ENCODE measurements at places on chromosomes 2 and 18. TPM values are rescaled to one million over a fixed set of nuclear protein-coding genes. Genes with fewer than 3 reads are reported as not detected.
A peak's percentile ranks its signal among the peaks of the same experiment; 100 is the strongest.

FRZB gene
- 5.5 TPM for total RNA-seq

DNA sequence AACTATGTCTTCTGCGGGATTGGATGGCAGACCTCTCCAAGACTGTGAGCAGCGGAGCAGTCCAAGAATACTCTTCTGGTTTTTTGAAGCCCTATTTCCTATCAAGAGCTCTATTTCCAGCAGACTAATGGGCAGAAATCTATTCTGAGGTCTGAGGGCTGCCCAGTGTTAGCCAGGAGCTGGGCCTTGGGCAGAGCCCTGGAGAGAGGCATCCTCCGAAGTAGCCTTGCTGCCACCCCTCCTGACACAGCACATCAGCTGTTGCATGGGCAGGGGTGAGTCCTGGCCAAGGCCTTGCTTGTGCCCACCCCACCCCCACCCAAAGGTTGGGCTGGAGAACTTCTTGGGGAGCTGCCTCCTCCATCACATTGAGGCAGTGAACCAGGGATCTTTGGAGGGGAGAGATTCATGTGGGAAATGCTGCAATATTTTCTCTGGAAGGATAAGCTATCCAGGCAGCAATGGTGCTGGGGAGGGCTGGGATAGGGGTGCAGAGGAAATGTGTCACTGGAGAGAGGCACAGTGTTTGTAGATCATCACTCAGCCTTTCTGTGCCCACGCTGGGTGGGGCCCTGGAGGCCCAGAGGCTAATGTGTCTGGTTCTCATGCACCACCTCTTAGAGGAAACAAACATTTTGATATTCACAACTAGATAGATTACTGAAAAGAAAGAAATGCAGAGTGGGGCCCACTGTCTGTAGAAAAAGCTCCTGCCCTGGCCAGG is 104.7 kb downstream of the VSNL1 start:
- no peaks in the 10 kb centered on the region for H3K36me3 ChIP-seq
- no peak overlapping the region for H3K27ac ChIP-seq
- no peak for DNase-seq
- no peaks in the 10 kb centered on the region for H3K27me3 ChIP-seq

- H3K4me1 ChIP-seq: peaks cover 1% of the 10 kb centered on the region
- H3K27me3 ChIP-seq: no peaks in the 10 kb centered on the region
- H3K4me3 ChIP-seq: no peak overlapping the region
- DNase-seq: no peak
- no peak overlapping the region for H3K27ac ChIP-seq
These were observed 151.5 kb upstream of the COPS8 start for GRCh38 chr2:236934166-236934565.

GRCh38 chr2:236045251-236046235 is 122.6 kb downstream of the GBX2 start:
- H3K4me3 ChIP-seq: no peak overlapping the region
- H3K27me3 ChIP-seq: no peaks in the 10 kb centered on the region
- H3K36me3 ChIP-seq: no peaks in the 10 kb centered on the region
- no peak for DNase-seq
- no peaks in the 10 kb centered on the region for H3K4me1 ChIP-seq

TOGARAM2 gene
- 23.5 TPM for total RNA-seq

DNA sequence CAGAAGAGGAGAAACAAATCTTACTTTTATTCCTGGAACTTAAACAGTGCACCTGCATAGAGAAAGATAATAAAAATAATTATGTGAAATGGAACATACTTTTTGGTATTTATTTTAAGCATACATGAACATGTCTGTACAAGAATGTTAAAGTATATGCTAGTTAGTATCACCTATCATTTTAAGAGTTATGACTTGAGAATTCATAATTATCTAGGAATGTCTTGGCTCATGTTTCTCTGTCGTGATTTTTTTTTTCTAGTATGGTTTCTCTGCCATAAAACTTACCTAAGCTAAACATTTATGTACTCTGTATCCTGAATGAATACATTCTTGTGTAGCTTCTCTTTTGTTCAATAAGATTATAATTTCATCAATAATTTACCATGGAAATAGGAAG is 4.2 kb downstream of the SERPINB7 start:
- no peaks in the 10 kb centered on the region for H3K27me3 ChIP-seq
- H3K4me1 ChIP-seq: no peaks in the 10 kb centered on the region
- no peak overlapping the region for H3K4me3 ChIP-seq
- no peak for DNase-seq

DNA sequence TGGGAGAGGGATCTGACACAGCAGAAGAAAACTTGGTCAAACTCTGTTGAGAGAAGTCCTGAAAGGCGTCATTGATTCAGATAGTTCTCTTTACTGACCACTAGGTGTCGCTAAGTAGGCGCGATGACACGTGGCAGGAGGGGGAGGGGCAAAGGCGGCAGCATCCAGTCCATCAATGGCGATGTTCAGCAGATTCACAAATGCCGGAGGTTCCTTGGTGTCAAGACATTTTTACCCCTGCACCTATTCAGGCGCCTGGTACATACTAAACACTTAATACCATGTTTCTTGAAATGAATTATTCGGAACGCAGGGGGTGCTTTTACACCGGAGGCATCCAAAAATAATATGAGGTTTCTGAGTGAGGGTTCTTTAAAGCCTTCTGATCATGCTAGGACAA is 3.0 kb upstream of the PLEK start:
- no peaks in the 10 kb centered on the region for H3K36me3 ChIP-seq
- H3K27ac ChIP-seq: no peak overlapping the region
- H3K27me3 ChIP-seq: no peaks in the 10 kb centered on the region
- no peak overlapping the region for H3K4me3 ChIP-seq
- H3K4me1 ChIP-seq: no peaks in the 10 kb centered on the region

LRP1B gene
- total RNA-seq: not detected

DNA sequence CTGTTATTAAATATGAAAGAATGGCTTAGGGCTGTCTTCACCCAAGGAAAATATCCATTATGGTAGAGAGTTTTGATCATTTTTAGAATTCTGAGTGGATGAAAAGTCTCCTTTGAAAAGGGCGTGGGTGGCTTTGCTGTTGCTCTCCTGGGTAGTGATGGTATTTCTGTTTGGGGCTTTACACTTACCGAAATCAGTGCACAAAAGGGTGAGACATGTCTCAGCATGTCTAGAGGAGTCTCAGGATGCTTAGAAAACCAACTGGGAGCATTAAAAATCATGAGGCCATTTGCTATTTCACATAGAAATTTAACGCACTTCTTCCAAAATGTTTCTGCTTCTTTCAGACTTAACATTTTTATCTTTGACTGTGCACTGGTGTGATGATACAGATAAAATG is 49.6 kb downstream of the ZCCHC2 start:
- no peak overlapping the region for H3K4me3 ChIP-seq
- no peak for DNase-seq
- no peaks in the 10 kb centered on the region for H3K27me3 ChIP-seq
- H3K36me3 ChIP-seq: peaks cover 100% of the 10 kb centered on the region
- H3K4me1 ChIP-seq: no peaks in the 10 kb centered on the region

UBR3 gene
- total RNA-seq: 110 TPM

DNA sequence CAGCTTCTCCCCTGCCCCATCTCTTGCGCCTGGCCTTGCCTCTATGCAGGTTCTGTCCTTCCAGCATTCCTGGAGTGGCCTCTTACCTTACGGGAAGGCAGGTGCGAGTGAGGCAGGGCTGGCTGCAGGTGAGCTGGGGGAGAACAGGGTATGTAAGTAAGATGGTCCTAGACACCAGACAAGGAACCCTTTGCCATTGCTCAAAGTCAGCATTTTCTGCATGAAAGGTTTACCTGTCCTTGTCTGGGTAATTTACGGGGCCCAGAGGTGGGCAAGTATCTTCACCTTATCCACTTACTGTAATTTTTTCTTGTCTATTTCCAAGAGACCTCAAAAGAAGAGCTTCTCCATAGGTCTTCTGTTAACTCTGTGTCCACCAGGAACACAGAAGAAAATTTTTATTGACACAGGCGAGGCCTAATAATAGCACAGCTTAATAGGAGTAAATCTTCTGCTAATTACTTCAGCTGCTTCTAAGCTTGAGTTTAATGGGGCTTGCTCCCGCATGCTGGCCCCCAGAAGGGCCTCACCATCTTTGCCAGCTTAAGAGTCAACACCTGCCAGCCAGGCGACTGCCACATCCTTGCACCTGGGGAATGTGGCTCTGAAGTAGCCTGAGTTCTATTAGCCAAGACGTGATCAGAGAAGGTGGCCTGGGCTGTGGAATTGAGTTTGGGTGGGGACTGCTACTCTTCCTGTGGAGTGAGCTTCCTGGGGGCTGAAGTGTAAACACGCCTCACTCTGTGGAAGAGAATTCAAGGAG is 27.1 kb downstream of the PCARE start:
- H3K4me3 ChIP-seq: no peak overlapping the region
- H3K27ac ChIP-seq: no peak overlapping the region
- no peaks in the 10 kb centered on the region for H3K27me3 ChIP-seq

DNA sequence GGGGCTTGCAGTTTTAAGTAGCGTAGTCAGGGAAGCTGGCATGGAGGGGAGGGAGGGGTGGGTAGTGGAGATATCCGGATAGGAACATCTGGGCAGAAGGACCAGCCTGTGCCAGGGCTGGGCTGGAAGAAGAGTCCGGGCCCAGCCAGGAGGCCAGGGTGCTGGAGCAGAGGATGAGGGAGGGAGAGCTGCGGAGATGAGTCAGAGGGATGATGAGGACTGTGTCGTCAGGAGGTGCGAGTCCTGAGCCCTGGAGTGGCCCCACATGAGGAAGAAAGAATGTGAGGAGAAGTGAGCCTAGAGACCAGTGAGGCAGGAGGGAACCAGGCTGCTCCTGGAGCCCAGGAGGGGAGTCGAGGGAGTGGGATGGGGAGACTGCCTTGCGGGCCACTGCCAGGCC is 82.4 kb downstream of the CTIF start:
- H3K4me3 ChIP-seq: no peak overlapping the region
- peaks cover 13% of the 10 kb centered on the region for H3K4me1 ChIP-seq
- no peaks in the 10 kb centered on the region for H3K27me3 ChIP-seq
- H3K36me3 ChIP-seq: peaks cover 17% of the 10 kb centered on the region

DNA sequence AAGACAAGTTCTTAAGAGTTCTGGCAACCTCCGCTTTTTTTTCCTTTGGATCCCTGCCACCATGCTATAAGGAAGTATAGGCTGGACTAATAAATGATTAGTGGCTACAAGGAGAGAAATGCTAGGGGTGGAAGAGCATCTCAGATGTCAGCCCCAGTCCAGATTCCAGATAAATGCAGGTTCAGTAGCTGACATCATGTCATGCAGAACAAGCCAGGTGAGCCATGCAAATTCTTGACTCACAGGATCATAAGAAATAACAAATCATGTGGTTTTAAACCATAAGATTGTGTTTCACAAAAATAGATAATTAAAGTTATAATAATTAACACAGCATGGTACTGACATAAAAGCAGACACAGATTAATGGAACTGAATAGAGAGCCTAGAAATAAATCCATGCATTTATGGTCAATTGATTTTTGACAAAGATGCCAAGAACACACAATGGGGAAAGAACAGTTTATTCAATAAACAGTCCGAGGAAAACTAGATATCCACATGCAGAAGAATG is 152.9 kb upstream of the SESTD1 start:
- no peak for DNase-seq
- no peak overlapping the region for H3K27ac ChIP-seq
- no peaks in the 10 kb centered on the region for H3K27me3 ChIP-seq
- H3K4me3 ChIP-seq: no peak overlapping the region

DNA sequence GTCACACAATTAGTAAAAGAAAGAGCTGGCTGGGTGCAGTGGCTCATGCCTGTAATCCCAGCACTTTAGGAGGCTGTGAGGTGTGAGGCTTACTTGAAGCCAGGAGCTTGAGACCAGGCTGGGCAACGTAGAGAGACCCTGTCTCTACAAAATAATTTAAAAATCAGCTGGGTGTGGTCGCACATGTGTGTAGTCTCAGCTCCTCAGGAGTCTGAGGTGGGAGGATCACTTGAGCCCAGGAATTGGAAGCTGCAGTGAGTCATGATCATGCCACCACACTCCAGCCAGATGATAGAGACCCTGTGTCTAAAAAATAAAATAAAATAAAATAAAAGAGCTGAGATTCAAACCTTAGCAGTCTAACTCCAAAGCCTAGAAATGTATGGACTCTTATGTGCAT is 39.0 kb upstream of the NEDD4L start:
- no peak for DNase-seq
- no peak overlapping the region for H3K4me3 ChIP-seq
- no peaks in the 10 kb centered on the region for H3K27me3 ChIP-seq

DNA sequence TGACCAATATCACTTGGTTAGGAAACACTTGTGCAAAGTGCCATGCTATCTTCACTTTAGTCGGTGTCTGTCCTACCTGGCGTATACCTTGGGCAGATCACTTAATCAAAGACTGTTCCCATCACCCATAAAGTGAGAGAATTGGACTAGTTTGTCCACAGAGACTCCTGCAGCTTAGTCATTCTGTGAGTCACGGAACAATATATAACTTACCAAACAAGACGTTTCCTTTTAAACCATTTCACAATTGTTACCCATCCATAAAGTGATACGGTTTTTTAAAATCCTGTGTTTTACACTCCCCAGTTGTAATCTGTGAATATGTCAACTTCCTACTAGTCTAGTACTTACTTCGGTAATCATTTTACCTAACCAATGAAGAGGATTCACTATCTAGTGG is 499.3 kb upstream of the SMIM21 start:
- H3K4me1 ChIP-seq: peaks cover 11% of the 10 kb centered on the region
- no peaks in the 10 kb centered on the region for H3K36me3 ChIP-seq
- no peak overlapping the region for H3K27ac ChIP-seq
- no peak overlapping the region for H3K4me3 ChIP-seq
- DNase-seq: no peak

DNA sequence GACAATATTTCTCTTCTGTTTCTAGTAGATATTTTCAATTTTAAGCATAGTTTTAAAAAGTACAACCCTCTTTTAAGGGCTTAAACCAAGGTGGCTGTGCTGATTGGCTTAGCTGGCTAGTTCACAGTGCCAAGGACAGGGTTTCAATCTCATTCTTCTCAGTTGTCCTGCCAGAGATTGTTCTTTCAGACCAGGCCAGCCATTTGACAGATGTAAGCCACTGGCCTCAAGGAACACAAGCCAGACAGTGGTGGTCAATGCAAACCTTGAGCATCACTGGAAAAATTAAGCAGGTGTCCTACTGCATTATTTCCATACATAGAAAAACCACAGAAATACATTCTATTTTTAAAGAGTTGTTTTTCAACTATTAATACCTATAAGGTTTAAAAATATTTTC is 5.9 kb downstream of the RNF103 start:
- no peak for DNase-seq
- peaks cover 33% of the 10 kb centered on the region for H3K4me1 ChIP-seq
- H3K36me3 ChIP-seq: peaks cover 17% of the 10 kb centered on the region
- no peak overlapping the region for H3K4me3 ChIP-seq
- H3K27ac ChIP-seq: no peak overlapping the region

DNA sequence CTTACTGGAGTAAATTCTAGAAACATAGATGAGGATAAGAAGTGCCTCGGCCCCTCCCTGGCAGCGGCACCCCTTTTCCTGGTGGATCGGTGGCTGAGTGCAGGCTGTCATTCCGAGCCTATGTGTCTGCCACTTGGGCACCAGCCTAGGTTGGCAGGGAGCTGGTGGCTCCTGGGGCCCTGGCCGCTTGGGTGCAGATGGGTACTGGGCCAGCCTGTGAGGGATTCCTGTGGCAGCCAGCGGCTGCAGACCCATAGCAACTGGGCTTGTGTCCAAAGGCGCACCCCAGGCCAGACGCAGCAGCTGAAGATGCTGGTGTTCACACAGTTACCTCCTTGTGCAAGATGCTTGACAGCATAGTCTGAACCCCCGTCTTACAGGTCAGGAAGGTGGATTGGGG is 2.8 kb downstream of the SNORC start:
- H3K27me3 ChIP-seq: peaks cover 30% of the 10 kb centered on the region
- no peak overlapping the region for H3K27ac ChIP-seq
- H3K4me3 ChIP-seq: no peak overlapping the region
- DNase-seq: no peak
- no peaks in the 10 kb centered on the region for H3K36me3 ChIP-seq

- H3K4me1 ChIP-seq: no peaks in the 10 kb centered on the region
- H3K4me3 ChIP-seq: peak overlapping the region; percentile 23
- no peaks in the 10 kb centered on the region for H3K36me3 ChIP-seq
- no peaks in the 10 kb centered on the region for H3K27me3 ChIP-seq
These were observed 87.3 kb downstream of the HNRNPLL start for GRCh38 chr2:38515155-38516074.

ECEL1 gene
- 0.30 TPM for total RNA-seq

All from heart left ventricle (tissue), 16 donors.